ENCODE measurements at places on chromosomes 5 and 9.

DNA sequence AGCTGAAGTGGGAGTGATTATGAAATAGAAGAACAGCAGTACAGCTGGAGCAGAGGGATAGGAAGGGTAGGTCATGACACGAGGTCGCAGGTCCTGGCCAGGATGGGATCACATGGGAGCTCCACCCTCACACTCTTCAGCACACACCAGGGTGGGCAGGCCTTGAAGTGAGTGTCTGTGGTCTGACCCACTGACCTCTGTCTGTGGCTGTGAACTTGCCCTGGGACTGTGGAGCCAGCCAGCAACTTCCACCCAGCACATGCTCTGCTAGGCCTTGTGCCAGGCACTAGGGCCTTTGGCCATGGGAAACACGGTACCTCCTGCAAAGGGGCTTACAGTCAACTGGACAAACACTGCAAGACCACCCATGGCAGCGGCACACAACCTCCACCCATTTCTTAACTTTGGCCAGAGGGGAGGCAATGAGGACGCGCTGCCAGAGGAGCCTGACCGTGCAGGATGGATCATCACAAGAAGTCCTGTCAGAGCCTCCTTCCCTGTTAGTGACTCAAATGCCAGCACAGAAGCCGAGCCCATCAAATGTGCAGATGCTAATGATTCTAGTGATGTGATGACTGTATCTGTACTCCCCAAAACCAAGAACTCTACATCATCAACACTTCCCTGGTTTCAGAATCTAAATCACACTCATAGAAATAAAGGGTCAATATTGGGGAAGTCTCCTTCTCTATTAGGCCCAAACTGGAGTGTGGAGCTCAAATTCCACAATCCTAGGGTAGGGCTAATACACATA lies 113.6 kb downstream of the DPYSL3 start:
- DNase-seq, result no peak

DNA sequence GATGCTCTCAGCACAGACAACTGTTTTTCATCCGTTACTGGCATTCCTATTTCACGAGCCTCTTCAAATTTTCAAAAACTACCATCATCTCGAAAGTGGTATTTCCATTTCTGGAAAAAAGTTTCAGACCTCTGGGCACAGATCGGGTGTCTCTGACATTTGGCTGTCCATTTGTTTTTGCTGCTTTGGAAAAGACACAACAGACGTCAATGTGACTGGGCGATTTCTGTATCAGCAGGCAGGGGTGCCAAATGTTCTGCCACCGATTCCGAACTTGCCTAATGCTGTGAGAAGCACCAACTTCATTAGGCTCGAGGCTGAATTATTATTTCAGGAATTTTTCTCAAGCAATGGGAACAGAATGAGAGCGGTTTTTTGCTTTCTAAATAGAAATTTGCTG lies 105.6 kb downstream of the ARSB start:
- DNase-seq, result no peak

DNA sequence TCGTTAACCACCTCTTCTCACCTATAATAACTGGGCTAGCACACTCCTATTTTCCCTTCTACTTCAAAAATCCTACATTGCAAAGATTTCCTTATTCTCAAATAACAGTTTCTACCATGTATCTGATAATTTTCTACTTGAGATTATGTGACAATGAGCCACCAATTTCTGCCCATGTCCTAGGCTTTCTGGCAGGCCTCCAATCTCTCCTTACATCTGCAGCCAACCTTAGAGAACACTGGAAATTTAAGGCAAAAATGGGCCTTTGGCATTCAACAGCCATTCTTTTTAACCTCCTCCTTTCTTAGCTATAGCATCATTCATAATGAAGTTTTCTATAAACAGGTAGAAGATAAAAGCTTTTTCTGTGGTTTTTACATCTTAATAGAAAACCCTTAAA lies 225.1 kb downstream of the ARRDC3 start:
- no peak for DNase-seq

- DNase-seq, result no peak
These were observed 5.1 kb downstream of the RPL12 start for GRCh38 chr9:127445851-127446712.

DNA sequence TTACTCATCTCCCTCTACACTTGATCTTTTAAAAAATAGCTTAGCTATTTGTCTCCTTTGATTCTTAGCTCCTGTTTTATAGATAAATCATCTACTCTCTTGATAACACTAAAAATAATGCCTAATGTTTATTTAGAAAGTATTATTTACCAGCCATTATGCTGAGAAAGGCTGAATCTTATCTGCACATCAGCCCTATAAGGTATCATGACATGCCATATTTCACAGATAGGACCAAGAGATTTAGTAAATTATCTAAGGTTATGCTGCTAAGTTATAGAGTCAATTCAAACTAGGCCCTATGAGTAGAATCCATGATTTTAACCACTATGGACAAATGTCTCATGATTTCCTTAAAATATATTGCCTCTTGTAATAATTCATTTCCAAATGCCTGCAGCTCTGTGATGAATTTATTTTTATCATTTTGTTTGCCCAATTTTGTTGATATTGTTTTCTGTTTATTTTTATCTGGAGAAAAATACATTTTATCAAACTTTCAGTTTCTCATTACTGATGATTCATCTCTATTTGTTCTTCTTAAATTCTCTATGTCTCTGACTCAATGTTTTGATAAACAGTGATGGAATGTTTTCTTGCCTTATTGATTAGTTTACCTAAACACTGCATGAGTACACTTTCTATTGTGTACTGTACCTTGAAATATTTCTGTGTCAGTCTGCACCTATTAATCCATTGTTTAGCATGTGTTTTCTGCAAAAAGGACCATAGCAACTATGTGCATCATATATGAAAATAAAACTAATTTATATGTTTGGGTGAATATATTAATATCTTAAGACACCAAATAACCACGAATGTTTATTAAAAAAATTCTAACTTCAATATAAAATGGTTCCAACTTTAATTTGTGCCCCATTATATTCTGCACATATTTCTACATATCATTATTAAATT lies 300.8 kb downstream of the CDH9 start:
- DNase-seq, result no peak

DNA sequence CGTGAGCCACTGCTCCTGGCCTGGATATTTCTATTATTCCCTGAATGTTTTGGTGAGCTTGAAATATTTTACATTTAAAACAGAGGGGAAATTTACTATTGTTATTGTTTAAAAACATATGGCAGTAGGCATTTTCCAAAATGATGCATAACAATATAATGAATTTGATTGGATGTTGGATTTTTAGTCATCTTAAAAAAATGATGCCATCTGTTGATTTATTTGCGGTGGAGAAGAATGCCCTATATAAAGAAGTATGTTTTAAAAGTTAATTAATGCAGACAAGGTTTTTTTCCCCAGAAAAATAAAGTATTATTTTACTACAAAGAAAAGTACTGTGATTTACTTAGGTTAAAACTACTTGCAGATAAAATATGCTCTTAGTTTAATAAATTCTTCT lies 33.4 kb upstream of the ARRDC3 start:
- DNase-seq, result no peak

DNA sequence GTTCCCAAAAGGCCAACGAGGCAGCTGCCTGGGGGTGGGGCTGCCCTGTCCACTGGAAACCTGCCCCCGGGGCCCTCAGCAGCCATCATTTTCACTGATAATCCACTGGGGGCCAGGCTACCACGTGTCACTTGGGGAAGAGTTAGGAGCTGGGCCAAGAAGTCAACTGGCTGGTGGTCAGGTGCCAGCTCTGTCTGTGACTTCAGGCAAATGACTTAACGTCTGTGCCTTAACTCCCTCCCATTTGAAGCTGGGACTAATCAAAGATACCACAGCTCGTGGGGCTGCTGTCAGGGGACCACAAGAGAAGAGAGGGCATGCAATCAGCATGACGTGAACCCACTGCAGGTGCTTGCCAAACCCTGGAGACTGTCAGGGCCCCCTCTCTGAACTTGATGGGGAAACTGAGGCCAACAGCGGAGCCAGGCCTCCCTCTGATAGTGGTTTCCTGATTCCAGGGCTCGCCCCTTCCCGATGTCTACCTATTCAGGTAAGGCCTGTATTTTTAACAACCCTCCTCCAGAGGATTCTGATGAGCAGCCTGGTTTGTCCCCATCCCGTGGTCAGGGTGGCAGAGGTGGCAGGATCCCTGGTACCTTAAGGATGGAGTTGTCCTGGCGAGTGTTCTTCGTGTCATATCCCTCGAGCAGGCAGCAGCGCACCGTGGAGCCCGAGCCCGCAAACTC lies 12.3 kb upstream of the DPM2 start:
- no peak for DNase-seq

GRCh38 chr5:34898258-34898895 lies 16.9 kb downstream of the RAD1 start:
- DNase-seq, result peak; percentile 64

GRCh38 chr9:26801772-26802171 lies 90.8 kb downstream of the CAAP1 start:
- DNase-seq, result no peak

- DNase-seq, result no peak
These were observed 367.7 kb upstream of the PRR16 start for GRCh38 chr5:120096413-120096812.

GRCh38 chr5:74206579-74207550 lies 433.7 kb downstream of the ENC1 start:
- no peak for DNase-seq

- DNase-seq, result no peak
These were observed 2.9 kb downstream of the SV2C start for GRCh38 chr5:76086095-76086494.

DNA sequence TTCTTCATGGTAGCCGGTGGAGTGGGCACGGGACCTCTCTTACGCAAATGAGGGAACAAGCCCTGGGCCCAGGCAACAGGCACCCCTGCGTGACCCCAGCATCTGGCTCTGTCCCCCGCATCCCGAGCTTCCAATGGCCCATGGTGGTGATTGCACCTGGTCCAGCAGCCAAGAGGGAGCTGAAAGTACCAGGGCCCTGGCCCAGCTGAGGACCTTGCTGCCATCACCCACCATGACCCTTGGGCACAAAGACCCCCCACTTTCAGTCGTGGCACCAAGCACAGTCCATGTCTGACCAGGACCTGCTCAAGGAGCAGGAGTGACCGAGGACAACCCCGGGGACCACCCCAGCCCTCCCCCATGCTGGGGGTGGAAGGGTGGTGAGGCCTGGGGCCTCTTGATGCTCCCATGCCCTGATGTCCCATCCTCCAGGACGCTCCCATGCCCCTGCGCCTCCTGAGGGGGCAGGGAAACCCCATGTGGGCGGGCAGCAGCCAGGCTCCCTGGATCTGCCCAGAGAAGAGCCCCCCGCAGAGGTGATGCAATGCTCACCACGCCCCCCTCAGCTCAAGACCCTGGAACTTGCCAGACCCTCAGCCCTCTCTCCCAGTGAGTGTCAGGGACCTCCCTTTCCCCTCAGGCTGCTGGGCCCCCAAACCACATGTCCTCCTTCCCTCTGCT lies 123.9 kb downstream of the ADAMTS2 start:
- no peak for DNase-seq
